ENCODE measurements at places on chromosomes 16 and 17.

GRCh38 chr16:1010815-1011214 lies 29.2 kb downstream of the SOX8 start:
- DNase-seq = no peak

- DNase-seq = no peak
These were observed 11.7 kb upstream of the SEC14L1 start for GRCh38 chr17:77128896-77129567.

- peak; percentile 93 for DNase-seq
These were observed 5.3 kb upstream of the WIPI1 start for GRCh38 chr17:68462381-68463210.

GRCh38 chr16:25097276-25097975 lies 14.1 kb upstream of the LCMT1 start:
- no peak for DNase-seq

DNA sequence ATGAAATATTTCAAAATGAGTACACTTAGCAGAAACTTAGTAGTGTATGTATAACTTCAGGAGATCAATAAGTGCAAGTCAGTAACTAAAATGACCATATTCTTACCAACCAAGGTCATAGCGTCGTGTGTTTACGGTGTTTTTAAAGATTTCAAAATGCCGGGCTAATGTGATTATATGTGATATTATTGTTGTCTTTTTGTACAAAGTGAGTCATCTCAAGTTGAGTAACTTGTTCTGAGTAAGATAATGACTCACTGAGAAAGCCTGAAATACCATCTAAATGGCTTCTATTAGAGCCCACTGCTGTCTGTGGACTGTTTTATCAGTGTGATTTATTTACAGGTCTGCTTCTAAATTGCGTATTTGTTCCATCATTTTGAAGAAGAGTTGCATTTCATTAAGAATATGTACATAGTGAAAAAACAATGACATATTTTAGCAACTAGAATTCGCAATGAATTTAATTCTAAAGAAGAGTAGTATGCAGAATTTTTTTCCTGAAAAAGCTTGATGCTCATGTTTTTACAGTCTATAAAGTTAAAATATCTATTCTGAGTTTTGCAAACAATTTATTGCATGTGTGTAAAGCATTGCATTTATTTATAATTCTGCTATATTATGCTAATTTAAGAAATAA lies 12.7 kb downstream of the KRT12 start:
- DNase-seq = no peak

- DNase-seq = no peak
These were observed 579 bp upstream of the LRRC59 start for GRCh38 chr17:50397919-50398285.
